CD8-positive, alpha-beta memory T cell (primary cell): ENCODE measurements at places on chromosomes 7 and 10.

GRCh38 chr7:78601728-78602127 lies 803.2 kb downstream of the PHTF2 start:
- DNase-seq = no peak

- no peak for DNase-seq
Measured at GRCh38 chr10:114720685-114721278, 62.7 kb upstream of the ABLIM1 start.

DNA sequence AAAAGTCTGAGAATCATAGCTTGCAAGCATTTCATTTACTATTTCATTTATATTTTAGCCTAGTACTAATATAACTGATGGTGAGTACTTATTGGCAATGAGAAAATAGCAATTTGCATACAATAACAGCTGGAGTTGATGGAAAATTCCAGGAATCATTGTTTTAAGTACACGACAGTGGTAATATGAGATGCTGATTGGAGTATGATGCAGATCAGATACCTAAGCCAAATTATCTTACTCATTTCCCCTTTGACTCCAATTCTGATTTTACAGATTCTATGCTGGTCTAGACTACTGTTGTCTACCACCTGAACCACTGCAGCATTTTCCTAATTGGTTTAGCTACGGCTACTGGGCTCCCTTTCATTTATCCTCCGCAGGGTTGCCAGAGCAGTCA lies 36.7 kb downstream of the GNG11 start:
- no peak for DNase-seq

DNA sequence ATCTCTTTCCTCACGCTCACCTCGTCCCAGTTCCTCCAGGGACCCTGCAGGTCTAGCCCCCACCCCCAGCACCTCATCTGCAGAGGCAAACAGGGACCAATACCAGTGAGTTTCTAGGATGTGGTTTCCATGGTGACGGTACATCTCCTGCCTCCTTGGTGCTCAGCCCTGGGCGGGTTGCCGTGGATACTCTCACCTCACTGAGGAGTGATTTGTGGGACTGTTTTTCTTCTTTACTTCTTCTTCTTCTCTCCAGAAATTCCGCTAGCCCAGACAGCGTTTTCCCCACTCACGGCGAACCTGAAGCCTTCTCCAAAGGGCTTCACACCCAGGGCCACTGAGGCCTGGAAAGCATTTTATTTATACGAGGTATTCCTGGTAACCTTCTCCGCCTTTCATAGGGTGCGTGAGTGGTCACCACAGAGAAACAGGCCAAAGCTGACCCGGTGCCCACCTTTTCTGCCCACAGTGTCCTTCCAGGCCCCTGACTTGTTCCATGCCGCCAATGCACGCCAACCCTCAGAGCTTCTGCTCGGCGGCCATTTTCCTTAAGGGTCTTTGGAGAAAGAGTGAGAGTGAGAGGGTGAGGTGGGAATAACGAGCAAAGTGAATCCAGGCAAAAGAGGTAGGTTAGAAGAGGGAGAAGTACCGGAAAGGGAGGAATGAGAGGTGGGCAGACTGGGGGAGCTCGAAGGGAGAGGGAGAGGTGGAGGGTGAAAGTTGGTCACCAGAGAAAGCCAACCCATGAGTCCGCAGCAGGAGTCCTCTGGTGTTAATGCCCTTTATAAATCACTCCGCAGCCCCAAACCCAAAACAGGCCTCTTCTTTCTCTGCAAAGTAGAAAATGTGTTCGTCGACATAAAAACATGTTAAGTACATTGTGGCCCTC lies 15.5 kb downstream of the FAM241B start:
- DNase-seq = no peak

- DNase-seq = no peak
Measured at GRCh38 chr7:133887459-133887858, 239.7 kb upstream of the LRGUK start.

DNA sequence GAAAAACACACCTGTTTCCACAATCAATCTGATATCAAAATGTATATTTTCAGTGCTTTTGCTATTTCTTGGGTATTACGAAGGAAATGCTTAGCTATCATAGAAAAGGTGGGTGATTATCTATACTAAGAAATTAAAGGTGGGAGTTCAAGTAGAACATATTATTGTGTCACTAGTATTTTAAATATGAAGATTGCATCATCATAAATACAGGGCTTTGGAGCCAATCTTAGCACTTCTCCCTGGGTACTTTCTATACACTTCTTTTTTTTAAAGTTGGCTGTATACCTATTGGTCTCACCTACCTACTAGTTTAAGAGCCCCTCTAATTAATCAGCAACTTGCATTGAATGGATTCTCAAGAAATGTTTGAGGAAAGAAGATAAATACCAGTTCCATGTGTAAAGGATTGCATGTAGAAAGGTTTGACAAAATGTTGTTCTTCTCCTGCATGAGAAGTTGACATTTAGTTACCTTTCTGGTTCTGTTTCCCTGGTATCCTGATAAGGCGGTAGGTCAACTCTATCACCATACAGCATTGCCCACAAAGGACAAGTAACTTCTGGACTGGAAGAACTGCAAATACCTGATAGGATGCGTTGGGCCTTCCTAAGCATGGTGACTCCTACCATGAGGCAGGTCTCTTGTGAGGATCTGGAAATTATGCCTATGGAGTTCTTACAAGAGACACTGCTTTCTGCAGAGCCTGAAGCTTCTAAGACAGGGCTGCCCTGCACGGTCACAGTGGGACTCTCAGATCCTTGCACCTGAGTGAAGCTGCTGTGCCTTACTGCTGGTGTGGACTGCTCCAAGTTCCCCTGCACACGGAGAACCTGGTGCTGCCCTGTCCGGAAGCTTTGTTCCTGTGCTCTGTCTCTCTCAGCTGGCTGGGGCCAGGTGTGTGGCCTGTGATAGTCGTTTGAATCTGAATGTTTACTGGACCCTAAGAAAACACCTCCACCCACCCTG lies 32.1 kb upstream of the PDSS1 start:
- DNase-seq = no peak

- DNase-seq = no peak
Measured at GRCh38 chr7:68216051-68216450, 1219.4 kb downstream of the TYW1 start.

DNA sequence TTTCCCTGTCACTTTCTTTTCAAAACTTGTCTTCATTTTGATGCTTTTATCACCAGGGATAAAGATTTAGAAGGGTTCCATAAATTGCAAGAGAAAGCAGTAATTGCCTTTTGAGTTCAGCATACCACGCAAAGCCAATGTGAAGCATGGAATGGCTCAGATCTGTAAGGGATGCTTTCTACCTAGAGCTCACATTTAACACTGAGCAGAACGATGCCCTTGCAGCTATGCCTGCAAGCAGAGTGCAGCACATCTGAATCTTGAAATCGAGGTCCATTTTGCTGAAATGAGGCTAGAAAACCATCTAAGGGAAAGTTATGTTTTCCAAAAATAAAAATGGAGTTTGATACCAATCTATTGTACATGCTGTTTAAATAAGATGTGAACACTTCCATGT lies 171.2 kb upstream of the CELF2 start:
- no peak for DNase-seq

- DNase-seq = peak; percentile 75
Measured at GRCh38 chr10:119028900-119029612, 458 bp upstream of the NANOS1 start.

- no peak for DNase-seq
Measured at GRCh38 chr10:48683868-48684267, 805 bp upstream of the WDFY4 start.

- no peak for DNase-seq
Measured at GRCh38 chr7:9863545-9863944, 1110.1 kb upstream of the PHF14 start.

DNA sequence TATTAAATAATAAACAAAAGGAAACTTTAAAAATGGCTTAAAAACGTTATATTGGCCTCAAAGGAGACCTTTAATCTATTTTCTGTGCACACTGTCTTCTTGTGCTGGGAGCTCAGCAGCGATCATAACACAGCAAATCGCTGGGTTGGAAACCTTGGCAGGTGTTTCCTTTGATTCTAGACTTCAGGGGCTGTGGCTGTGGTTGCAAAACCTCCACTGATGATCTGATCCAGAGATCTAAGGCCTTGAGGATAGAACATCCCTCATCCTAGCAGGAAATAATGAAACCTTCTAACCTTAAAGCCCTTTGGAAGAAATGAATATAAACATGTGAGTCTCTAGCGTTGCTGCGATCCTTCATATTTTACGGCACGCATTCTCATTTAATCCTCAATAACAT lies 29.8 kb downstream of the CDHR3 start:
- peak; percentile 40 for DNase-seq

DNA sequence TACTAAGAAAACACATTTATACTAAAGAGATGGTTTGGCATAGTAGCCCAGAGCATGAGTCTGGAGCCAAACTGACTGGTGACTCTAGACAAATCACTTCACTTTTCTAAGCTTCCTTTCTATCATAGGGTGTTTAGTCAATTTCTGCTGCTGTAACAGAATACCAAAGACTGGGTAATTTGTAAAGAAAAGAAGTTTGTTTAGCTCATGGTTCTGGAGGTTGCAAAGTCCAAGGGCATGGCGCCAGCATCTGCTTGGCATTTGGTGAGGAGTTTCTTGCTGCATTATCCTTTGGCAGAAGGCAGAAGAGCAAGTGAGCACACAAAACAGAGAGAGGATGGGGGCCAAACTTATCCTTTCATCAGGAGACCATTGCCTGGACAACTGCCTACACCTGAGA lies 146.3 kb downstream of the CHCHD3 start:
- DNase-seq = no peak

DNA sequence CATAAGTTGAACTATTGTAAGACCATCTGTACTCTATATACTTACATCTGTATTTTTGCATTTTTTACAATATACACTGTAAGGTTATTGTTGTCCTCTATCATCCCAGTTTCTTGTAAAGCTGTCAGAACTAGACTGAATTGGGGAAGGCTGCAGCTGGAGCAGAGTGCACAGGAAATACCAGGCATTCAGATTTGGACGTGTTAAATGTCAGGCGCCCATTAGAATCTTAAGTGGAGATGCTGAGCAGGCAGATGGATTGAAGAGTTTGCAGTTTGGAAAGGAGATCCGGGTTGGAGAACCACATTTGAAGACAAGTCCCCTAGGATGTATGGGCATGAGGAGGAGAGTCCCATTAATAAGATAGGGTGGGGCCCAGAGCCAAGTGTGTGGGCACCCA lies 40.4 kb downstream of the MTURN start:
- no peak for DNase-seq

DNA sequence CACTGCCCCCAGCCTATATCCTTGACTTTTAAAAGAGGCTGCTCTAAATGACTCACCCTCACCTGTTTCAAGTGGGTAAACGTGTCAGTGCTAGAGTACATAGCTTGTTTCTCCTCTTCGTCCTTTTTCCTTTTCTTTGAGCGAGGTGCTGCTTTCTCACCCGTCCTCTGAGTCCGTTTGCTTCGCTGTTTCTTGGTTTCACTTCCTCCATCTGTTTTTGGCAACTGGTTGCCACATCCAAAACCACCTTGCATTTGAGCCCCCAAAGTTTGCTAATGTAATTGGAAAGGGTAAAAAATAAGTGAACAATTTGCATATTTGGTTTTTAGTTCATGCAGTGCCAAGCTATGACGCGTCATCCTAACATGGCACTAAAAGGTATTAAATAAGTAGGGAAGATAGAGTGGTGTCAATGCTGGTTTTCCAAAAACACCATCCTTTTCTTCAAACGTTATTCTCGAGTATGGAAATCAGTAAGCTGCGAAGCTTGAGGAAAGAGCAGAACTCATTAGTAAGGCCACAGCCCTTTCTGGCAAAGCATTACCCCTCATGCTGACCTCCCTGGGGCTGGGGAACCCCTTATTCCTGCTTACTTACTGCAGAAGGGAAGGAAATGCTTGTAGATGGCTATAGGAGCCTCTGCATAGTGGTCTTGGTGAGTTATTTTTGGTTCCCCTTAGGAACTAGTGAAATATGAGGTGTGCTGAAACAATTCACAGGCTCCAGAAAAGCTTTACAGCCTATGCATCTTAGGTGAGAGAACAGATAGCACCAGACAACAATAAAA lies 133.5 kb downstream of the GALNT11 start:
- no peak for DNase-seq
